ENCODE measurements at places on chromosomes 7 and 10.
A peak's percentile ranks its signal among the peaks of the same experiment; 100 is the strongest.

GRCh38 chr10:76209135-76209534, 777.7 kb downstream of the LRMDA start:
- no peak overlapping the region for H3K27ac ChIP-seq
- no peak for DNase-seq
- no peaks in the 10 kb centered on the region for H3K4me1 ChIP-seq
- no peak overlapping the region for H3K4me3 ChIP-seq
- no peaks in the 10 kb centered on the region for H3K27me3 ChIP-seq

GRCh38 chr10:74255214-74255613, 104.2 kb downstream of the ADK start:
- H3K27me3 ChIP-seq = no peaks in the 10 kb centered on the region
- DNase-seq = no peak
- H3K36me3 ChIP-seq = no peaks in the 10 kb centered on the region

DNA sequence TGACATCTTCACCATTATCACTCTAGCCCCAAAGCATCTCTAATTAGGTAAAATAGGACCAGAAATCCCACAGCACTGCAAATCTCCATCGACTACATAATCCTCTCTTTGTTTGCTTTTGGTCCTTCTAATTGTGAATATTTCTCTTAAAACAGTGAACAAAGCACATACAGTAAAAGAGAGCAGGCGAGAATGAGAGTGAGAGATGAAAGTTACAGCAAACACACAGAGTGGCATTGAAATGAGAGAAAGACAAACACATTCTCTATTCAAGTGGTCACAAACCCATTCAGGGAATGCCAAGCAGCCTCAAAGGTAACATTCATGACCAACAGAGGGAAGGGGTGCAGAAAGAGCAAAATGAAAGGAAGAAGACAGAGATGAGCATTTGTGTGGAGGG, 109.8 kb upstream of the PTN start:
- H3K27me3 ChIP-seq = peaks cover 17% of the 10 kb centered on the region
- peaks cover 4% of the 10 kb centered on the region for H3K4me1 ChIP-seq
- no peak overlapping the region for H3K4me3 ChIP-seq
- DNase-seq = no peak
- H3K27ac ChIP-seq = no peak overlapping the region

- no peaks in the 10 kb centered on the region for H3K36me3 ChIP-seq
- no peak overlapping the region for H3K27ac ChIP-seq
- H3K4me3 ChIP-seq = no peak overlapping the region
- no peaks in the 10 kb centered on the region for H3K4me1 ChIP-seq
- no peak for DNase-seq
- H3K27me3 ChIP-seq = no peaks in the 10 kb centered on the region
Observed at GRCh38 chr10:123236126-123236525, 81.9 kb downstream of the BUB3 start.

- no peaks in the 10 kb centered on the region for H3K27me3 ChIP-seq
- no peak for DNase-seq
- peaks cover 20% of the 10 kb centered on the region for H3K4me1 ChIP-seq
- no peaks in the 10 kb centered on the region for H3K36me3 ChIP-seq
- peak overlapping the region; percentile 71 for H3K27ac ChIP-seq
Observed at GRCh38 chr10:32377458-32378259, 30.7 kb upstream of the EPC1 start.

DNA sequence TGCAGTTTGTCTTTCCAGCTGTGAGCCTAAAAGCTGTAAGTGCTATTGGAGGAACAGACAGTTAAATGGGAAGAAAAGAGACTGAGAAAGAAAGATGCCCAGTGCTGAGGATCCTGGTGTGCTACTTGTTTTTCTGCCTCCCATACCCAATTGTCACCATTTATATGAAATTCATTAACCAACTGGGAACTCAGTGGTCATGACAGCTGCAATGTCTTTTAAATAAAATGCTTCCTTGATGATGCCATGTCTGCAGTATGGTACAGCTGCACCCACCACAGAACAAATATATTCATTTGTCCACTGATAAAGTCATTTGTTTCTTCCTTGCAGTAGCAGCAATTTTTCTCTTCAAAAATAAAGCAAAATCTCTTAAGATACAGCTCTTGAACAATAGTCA, 15.6 kb upstream of the RTKN2 start:
- no peak overlapping the region for H3K4me3 ChIP-seq
- H3K27ac ChIP-seq = no peak overlapping the region
- H3K27me3 ChIP-seq = no peaks in the 10 kb centered on the region
- no peaks in the 10 kb centered on the region for H3K36me3 ChIP-seq
- H3K4me1 ChIP-seq = no peaks in the 10 kb centered on the region

- no peak for DNase-seq
- no peaks in the 10 kb centered on the region for H3K4me1 ChIP-seq
Observed at GRCh38 chr10:43201545-43202131, 63.4 kb downstream of the CSGALNACT2 start.

- no peak overlapping the region for H3K27ac ChIP-seq
- no peaks in the 10 kb centered on the region for H3K27me3 ChIP-seq
- no peaks in the 10 kb centered on the region for H3K36me3 ChIP-seq
- DNase-seq = no peak
Observed at GRCh38 chr10:130623680-130624267, 487.6 kb downstream of the GLRX3 start.

GRCh38 chr10:13311177-13311575, 11.3 kb upstream of the PHYH start:
- DNase-seq = no peak
- no peak overlapping the region for H3K27ac ChIP-seq

DNA sequence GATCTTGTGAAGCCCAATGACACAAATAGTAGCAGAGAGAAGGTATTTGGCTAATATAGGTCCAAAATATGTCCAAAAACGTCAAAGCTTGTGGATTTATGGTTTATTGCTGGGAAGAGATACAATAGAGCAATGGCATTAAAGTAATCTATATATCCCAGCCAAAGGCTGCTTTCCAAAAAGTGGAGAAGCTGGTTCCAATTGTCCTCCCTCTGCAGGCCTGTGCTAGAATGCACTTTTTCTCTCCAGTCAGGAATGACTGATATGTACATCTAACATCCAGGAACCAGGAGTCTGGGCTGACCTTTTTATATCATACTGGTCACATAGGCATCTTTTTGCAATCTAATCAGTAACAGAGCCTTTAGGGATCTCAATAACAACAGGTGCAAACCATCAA, 167.1 kb upstream of the FAM3C start:
- no peaks in the 10 kb centered on the region for H3K36me3 ChIP-seq
- no peak overlapping the region for H3K4me3 ChIP-seq
- H3K4me1 ChIP-seq = no peaks in the 10 kb centered on the region
- DNase-seq = no peak
- no peak overlapping the region for H3K27ac ChIP-seq

DNA sequence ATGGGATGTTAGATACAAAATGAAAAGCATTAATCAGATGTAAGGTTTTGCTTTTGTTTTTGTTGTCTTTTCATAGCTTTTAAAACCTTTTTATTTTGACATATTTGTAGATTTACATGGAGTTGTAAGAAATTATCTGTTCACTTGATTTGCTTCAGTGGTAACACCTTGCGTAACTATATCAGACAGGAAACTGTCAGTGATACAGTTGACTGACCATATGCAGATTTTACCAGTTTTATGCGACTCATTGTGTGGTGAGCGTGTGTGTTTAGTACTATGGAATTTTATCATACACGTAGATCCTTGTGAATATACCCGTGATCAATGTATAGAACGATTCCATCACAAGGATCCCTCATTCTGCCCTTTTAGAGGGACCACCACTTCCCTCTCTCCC, 701.4 kb downstream of the SUGCT start:
- no peak overlapping the region for H3K27ac ChIP-seq
- H3K36me3 ChIP-seq = no peaks in the 10 kb centered on the region
- no peaks in the 10 kb centered on the region for H3K27me3 ChIP-seq
- DNase-seq = no peak
- no peaks in the 10 kb centered on the region for H3K4me1 ChIP-seq

DNA sequence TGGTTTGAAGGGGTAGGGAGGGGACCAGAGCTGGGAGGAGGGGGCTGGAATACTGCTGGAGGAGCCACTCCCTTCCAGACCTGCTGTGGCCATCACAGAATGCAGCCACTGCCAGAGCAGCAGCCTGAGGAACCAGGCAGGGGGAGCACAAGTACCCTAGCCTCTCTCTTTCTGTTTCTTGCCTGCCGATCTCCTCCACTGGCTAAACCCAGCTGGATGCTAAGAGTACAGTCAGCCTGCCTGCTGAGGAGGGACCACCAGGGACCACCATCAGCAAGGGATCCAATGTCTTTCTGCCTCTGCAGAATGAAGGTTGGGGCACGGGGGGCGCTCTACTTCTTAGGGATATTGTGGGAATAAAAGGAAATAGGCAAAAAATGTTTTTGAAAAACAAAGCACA, 4.7 kb downstream of the BLVRA start:
- no peaks in the 10 kb centered on the region for H3K36me3 ChIP-seq
- H3K27me3 ChIP-seq = no peaks in the 10 kb centered on the region
- H3K4me3 ChIP-seq = no peak overlapping the region
- H3K4me1 ChIP-seq = peaks cover 33% of the 10 kb centered on the region
- no peak overlapping the region for H3K27ac ChIP-seq

DNA sequence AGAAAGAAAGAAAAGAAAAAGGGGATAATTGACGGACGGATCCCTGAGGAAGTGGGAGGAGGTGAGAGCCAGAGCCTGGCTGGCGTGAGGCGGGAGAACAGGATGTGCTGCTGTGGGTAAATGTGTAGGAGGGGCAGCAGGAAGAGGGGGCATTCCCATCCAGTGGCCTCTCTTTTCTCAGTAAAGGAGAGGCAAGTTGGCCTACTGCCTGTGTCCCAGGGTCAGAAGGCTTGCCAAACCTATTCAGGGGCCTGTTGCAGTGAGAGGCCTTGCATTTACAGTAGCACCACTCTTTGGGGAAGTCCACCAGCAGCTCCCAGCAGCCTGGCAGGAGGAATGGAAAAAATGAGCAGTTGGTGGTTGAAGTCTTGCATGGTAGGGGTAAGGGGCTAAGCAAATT, 26.6 kb upstream of the ASCC1 start:
- no peaks in the 10 kb centered on the region for H3K27me3 ChIP-seq
- H3K27ac ChIP-seq = peak overlapping the region; percentile 99
- H3K4me1 ChIP-seq = peaks cover 46% of the 10 kb centered on the region

- H3K27me3 ChIP-seq = no peaks in the 10 kb centered on the region
- H3K36me3 ChIP-seq = no peaks in the 10 kb centered on the region
- no peak overlapping the region for H3K4me3 ChIP-seq
Observed at GRCh38 chr7:150439967-150440366, 10.5 kb upstream of the GIMAP8 start.

Data from RWPE2 (cell line).